ENCODE measurements at places on chromosomes 13 and 19.

DNA sequence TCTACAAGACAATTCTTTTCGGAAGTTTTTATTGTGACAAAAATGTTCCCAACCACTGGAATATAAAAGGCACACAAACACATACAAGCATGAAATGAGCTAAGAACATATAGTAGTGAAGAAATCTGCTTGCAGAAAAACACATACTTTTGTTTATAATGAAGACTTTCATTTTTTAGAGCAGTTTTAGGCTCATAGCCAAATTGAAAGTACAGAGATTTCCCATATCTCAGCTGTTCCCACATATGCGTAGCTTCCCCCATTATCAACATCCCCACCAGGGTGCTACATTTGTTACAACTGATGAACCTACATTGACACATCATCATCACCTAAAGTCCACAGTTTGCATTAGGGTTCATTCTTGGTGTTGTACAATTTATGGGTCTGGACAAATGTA lies 249.4 kb downstream of the KCTD12 start:
- no peak for DNase-seq

GRCh38 chr13:33251131-33251661 lies 34.4 kb downstream of the STARD13 start:
- peak; percentile 96 for DNase-seq

DNA sequence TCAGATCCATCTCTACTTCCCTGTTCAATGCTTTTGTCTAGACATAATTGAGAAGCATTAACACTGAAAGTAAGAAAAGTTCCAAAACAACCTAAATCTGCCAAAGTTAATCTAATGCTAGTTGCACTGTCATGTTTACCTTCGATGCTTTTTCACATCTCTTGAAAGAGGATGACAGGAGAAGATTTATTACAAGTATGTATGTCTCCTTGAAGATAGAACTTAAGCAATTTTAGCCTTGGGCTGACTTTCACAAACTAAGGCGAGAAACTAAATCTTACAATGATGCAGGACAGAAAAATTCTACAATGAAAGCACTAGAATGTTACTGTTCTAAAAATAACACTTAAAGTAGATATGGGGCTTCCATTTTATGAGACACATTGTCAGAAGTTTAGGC lies 64.0 kb downstream of the MIPEP start:
- no peak for DNase-seq

DNA sequence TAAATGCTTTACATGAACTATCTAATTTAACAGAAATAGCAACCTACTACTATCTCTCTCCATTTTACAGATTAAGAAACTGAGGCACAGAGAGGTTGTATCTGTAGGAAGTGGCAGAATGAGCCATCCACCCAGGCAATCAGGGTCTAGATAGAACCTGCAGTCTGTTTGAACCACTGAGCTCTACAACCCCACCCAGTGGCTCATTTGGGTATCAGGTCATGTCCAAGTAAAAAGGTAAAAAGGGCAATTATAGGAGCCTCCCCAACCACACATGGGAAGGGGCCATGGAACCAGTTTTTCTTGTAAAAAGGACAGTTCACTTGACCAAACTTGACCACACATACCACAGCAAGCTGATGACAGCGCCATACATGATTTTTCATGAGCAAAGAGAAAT lies 92.9 kb upstream of the SGCG start:
- DNase-seq = no peak

DNA sequence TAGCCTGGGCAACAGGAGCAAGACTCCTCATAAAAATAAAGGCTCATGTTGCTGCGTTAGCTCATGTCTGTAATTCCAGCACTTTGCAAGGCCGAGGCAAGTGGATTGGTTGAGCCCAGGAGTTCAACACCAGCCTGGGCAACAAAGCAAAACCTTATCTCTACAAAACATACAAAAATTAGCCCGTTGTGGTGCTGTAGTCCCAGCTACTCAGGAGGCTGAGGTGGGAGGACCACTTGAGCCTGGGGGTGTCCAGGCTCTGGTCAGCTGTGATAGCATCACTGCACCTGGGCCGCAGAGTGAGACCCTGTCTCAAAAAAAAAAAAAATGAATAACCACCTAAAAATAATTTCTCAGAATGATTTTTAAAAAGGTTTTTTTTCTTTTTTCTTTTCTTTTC lies 3.9 kb upstream of the NUDT19 start:
- no peak for DNase-seq

DNA sequence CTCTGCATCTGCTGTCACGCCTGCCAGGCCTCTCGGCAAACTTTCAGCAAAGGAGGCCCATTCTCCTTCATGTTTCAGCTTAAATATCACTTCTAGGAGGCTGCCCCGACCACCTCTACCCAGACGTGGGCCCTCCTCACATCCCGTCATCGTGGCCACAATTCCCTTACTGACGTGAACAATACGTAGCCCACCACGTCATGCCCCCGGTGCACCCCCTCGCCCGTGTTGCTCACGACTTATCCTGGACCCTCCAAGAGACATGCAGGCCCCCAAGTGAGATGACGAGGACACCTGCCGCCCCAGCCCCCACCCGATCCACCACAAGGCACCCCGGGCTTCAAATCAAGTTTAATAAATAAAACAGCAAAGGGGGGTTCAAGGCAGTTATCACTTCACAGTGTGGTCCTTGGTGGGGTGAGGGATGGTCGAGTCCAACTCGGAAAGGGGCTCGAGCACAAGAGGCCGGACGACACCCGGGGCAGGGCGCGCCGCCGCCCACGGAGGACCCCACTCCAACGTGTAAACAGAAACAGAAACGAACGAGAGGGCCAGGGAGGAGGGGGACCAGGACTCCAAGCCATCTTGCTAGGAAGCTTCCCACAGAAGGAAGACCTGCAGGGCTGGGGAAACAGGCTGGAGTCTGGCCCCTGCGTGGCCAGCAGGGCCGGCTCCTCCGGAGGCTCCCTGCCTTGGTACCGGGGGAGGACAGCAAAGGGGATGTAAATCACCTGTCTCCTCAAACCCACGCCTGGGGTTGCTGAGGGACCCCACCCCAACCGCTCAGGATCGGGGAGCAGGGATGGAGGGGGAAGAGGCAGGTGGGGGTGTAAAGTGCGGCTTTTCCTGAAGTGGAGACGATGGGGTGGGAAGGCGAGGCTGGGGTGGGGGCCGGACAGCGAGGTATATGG lies 14.3 kb upstream of the PLPP2 start:
- no peak for DNase-seq

- no peak for DNase-seq
Measured at GRCh38 chr13:84946192-84946591, 853.0 kb downstream of the SLITRK6 start.

GRCh38 chr19:57907394-57907793 lies 9.0 kb downstream of the ZNF417 start:
- DNase-seq = no peak

- peak; percentile 34 for DNase-seq
Measured at GRCh38 chr13:44397766-44398223, 24.2 kb downstream of the SERP2 start.

GRCh38 chr13:72875233-72875632 lies 93.3 kb downstream of the PIBF1 start:
- DNase-seq = no peak

DNA sequence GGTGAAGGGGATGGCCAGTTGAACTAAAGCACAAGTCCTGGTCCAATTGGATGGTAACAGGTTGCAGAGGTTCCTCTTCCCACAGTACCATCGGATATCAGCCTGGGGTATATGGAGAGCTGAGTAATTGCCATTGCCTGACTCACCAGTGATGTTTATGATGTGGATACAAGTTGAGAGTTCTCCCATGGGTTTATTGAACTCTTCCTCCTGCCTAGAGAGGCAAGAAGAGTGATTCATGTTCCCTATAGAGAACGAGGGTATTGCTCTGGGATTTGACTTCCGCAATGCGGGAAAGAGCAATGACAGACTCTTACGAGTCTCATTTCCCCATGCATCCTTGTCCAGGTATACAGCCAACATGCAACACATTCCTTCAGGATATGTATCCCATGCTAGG lies 111.3 kb upstream of the PCDH9 start:
- peak; percentile 26 for DNase-seq

- DNase-seq = no peak
Measured at GRCh38 chr19:35034588-35035382, 4.5 kb downstream of the SCN1B start.

GRCh38 chr13:102198418-102199311 lies 203.2 kb downstream of the FGF14 start:
- peak; percentile 35 for DNase-seq

DNA sequence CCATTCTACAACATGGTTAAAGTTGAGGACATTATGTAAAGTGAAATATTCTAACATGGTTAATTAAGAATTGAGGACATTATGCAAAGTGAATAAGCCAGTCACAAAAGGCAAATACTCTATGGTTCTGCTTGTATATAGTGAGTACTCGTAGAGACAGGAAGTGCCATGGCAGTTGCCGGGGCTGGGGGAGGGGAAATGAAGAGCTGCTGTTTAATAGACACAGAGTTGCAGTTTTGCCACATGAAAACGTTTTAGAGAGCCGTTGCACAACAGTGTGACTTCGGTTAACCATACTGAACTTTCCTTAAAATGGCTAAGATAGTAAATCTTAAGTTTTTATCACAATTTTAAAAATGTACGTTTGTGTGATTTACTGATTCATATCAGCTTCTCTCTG lies 176.9 kb downstream of the SHISA2 start:
- no peak for DNase-seq

DNA sequence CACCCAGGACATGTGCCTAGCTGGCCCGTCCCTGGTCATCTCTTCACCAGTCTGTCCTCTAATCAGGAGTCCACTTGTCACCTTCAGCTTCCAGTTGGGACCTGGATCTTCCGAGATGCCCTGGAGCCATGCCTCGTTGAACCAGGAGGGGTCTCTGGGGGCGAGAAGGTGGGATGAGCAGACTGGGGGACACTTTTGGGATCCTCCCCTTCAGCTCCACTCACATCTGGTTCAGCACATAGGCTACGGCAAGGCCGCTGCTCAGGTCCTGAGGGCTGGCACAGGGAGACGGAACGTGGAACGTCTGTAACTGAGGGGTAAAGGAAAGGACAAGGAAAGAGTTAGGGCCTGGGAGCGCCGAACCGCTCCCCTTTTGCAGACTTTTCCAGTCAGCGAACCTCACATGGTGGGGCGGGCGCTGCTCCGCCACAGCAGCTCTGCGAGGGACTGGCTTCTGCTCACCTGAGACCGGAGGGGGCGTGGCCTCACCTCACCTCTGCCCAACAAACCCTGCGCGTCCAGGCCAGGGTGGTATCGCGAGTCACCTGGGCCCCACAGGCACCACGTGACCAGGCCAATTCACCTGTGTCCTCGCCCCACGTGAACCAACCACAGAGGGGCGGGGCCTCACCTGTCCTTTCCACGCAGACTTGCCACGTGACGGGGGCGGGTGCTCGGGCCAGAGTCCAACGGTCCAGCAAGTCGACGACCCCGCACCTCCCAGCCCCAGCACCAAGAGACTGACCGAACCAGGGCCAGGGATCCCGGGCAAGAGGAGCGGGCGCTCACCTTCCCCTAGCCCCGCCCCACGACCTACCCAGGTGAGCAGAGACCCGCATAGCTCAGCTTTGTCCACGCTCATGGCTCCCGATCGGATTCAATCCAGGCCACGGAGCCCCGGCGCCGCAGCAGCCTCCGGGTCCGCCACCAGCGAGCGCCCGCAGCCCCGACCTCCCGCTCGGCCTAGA lies at the start of gene HOOK2:
Gene HOOK2 (minus strand): TSS at position 965 of the 968 bp plus-strand sequence. CDS start 103 bp downstream, at position 862.
- no peak for DNase-seq

DNA sequence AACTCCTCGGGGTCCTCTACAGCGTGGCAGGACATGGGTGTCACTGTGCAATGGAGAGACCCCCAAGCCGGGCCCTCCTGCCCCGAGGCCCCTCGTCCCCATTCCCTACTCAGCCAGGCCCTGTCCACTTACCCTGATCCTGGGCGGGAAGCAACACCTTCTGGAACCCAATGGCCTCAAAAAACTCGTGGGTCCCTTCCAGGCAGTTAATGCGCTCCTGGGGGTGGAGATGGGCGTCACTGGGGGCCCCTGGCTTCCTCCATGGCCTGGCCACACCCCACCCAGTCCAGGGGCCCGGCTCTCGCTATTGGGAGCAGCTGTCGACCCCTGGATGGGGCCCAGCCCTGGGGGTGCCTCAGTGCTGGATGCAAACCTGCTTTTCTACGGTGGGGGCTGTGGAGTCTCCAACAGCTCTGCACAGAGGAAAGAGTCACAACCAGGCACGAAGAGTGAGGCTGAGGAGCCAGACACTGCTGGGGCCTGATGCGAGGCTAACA lies 10.8 kb downstream of the UBXN6 start:
- no peak for DNase-seq

DNA sequence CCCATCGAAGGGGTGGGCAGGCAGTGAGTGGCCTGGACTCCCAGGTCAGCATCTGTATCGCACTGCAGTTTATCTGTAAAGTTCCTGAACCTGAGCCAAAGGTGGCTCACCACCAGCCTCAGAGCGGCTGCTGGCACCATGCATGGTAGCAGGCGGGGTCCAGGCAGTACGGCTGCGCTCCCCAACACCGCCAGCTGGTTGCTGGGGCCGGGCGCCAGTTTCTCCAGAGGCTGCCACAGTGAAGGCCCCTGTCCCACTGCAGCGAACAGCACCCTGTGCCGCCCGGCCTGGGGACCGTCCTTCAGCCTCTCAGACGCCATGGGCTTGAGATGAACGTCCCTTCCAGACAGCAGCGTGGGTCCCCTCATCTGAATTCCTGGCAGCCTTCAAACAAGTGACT lies 109.8 kb downstream of the KDM4B start:
- no peak for DNase-seq

DNA sequence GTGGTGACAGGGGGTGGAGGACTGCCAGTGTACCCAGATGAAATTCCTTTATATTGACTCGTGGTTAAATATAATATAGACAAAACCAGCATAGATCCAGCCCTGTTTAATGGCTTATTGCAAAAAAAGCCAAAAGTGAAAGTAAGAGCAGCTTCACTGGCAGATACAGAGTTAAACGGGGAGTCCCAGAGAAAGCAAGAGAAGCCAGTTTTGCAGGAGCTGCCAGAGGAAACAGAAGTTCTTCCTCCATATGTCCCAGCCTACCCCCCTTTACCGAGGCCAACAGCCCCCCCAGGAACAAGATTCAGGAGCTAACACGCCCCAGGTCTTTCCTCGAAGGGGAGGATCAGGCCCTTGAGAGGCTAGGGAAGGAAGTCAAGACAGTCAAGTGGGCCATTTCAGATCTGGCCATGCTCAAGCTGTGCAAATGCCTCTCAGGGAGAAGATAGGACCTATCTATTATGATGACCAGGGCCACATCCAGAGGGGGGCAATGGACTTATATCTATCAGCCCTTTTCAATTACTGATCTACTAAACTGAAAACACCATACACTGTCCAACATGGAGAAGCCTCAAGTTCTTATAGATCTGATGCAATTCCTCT lies 47.2 kb upstream of the ZNF737 start:
- no peak for DNase-seq

All from foreskin fibroblast (primary cell).